ENCODE measurements at places on chromosomes 16 and 17.

DNA sequence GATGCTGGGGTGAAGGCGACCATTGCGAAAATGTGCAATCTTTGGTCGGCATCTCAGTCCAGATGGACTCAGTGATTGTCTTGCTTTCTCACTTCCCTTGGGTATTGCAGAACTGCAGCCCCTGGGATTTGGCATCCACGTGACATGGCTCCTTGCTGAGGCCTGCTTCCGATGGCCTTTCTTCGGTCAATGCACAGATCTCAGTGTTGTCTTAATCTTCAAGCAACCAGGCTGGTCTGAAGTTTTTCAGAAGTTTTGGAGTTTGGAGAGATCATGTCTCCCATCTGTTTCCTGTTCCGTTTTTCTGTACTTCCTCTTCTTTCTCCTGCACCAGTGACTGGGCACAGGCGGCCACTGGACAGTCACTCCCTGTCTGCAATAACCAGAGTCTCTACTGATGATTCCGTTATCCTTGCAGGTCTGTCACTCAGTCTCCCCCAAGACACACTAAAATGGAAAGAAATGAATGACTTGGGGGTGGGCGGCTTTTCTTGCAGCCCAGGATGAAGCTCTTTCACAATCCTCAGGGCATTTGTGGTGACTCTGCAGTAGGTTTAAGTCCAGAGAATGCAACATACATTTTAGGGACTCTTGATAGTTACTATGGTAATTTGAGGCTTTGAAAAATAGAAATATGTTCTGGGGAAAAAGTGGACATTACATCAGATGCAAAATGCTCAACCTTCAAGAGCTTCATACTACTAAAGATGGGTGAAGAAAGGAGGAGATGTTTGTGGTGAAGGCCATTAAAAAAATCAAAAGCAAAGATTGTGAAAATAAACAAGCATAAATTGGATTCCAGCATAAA lies 106.3 kb upstream of the ZFHX3 start:
- no peak for DNase-seq

DNA sequence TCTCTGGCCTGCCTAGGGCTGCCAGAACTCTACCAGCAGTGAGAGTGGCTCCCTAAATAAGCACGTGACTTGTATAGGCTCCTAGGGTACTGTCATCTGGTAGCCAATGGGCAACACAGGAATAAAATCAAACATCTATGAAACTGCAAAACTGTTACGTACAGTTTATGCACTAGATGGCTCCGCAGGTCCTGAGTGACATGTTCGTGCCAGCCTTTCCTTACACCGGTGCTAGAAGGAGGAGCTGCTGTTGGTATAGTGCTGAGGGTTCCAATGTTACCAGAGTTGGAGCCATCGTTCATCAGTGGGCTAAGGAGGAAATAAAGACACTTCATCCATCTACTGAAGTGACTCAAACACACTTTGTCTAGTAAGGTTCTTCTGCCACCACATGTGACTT lies 63.2 kb upstream of the TRAP1 start:
- DNase-seq = no peak

GRCh38 chr17:77222356-77222755 lies 81.6 kb downstream of the SEC14L1 start:
- no peak for DNase-seq

- no peak for DNase-seq
Observed at GRCh38 chr16:83336603-83337002, 471.2 kb upstream of the HSBP1 start.

- no peak for DNase-seq
Observed at GRCh38 chr17:5413682-5414081, 5.8 kb downstream of the NUP88 start.

- no peak for DNase-seq
Observed at GRCh38 chr16:74611721-74612120, 4.8 kb upstream of the GLG1 start.

DNA sequence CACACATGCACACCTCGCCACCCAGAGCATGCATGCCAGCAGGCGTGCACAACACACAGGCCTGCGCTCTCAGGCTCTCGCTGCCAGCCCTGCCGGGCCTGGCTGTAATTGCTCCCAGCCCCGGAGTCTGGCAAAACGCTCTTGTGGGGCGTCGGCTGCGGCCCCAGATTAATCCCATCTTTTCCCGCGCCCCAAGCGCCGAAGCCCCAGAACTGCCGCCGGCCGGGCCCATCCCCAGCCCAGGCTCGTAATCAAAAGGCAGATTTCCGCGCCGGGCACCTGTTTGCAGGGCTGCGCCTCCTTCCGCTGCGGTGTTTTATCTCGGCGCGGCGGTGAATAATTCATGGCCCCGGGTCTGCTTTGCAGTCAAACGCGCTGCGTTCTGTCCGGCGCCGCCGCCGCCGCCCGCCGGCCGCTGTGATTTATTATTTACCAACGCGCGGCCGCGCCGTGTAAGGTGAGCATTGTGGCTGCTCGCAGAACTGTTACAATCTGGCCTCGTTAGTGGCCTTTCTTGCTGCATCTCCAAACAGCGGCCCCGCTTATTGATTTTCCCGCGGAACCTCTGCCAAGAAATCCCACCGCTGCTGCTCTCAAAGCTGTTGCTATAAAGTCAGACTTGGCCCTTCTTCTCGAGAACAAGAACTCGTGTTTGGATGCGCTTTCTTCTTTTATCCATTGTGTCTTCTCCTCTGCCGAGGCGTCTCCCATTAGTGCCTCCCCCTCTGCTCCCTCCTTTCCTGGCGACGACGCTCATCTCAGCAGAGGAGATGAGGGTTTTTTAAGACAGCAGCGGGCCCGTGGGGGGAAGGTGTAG lies 126.1 kb downstream of the IRX5 start:
- peak; percentile 81 for DNase-seq

DNA sequence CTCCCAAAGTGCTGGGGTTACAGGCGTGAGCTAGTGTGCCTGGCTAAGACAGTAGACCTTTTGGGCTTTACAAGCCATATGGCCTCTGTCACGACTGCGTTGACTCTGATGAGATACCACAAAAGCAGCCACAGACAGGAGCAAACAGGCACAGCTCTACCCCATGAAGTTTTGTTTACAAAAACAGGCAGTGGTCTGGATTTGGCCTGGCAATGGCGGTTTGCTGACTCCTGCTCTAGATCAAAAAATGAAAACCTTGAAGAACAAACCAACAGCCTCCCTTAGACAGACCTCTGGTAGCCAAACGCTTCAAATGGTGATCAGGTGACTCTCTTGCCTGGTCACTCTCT lies 20.7 kb downstream of the SLC43A2 start:
- DNase-seq = no peak

- DNase-seq = no peak
Observed at GRCh38 chr17:31449746-31450145, 58.3 kb downstream of the RAB11FIP4 start.

DNA sequence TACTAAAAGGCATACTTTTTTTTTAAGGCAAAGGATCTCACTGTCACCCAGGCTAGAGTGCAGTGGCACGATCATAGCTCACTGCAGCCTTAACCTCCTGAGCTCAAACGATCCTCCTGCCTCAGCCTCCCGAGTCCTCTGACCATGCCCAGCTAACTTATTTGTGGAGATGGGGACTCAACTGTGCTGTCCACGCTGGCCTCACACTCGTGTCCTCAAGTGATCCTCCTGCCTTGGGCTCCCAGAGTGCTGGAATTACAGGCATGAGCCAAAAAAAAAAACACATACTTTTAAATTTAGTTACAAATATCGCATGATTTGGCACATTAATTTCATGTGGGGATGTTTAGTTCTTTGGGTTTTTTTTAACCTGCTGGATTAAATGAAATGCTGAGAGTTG lies 207.7 kb upstream of the CHMP6 start:
- DNase-seq = no peak

GRCh38 chr16:23691483-23692189 lies 12.9 kb downstream of the PLK1 start:
- no peak for DNase-seq

- DNase-seq = no peak
Observed at GRCh38 chr16:85286066-85286831, 174.0 kb upstream of the CIBAR2 start.

DNA sequence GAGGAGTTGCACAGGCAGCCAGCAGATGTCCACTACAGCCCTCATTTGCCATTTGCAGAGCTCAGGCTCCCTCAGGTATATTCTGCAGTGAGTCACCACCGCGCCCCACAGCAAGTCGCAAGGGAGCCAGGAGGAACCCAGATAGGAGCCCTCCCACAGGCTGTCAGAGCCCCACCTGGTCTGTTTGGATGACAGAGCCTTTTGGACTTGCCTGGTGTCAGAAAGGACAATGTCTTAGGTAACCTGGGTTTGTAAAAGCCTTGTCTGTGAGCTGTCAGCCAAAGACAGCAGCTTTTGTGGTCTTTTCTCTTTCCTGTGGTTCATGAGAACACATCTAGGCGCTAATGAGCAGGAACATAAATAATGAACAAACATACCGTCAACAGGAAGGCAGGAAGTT lies 70.9 kb downstream of the GNAO1 start:
- no peak for DNase-seq

DNA sequence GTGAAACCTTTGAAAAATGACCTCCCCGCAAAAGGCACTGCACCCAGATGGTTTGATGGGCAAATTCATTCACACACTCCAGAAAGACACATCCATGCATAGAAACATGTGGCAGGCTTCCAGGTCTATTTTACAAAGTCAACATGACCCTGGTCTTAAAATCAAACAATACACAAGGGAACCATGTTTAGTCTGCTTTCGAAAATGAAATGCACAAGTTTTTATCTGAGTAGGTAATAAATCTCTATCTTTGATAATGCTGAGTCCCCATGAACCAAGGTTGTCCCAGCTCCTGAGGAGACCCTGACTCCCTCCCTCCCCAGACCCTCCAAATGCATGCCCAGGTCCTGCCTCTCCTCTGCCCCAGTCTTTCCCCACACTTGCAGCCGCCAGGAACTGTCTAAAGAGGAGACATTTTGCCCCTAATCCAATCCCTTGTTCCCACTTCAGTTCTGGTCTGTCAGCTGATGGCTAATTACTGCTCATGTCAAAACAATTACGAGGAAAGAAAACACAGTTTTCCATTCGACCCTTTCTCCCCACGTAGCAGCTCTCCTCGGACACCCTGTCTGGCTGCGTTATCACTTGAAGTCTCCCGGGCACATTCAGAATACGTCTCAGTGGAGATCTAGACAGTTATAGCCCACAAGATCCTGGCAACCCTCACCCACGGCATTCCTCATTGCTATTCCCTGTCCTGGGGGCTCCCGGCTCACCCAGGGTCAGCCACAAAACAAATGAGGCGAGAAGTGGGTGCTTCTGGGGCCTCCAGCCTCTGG lies 68.8 kb upstream of the RCVRN start:
- DNase-seq = no peak

- DNase-seq = no peak
Observed at GRCh38 chr16:66891360-66891759, 11.0 kb downstream of the PDP2 start.

GRCh38 chr16:1887711-1888354 lies 15.9 kb upstream of the MEIOB start:
- no peak for DNase-seq

DNA sequence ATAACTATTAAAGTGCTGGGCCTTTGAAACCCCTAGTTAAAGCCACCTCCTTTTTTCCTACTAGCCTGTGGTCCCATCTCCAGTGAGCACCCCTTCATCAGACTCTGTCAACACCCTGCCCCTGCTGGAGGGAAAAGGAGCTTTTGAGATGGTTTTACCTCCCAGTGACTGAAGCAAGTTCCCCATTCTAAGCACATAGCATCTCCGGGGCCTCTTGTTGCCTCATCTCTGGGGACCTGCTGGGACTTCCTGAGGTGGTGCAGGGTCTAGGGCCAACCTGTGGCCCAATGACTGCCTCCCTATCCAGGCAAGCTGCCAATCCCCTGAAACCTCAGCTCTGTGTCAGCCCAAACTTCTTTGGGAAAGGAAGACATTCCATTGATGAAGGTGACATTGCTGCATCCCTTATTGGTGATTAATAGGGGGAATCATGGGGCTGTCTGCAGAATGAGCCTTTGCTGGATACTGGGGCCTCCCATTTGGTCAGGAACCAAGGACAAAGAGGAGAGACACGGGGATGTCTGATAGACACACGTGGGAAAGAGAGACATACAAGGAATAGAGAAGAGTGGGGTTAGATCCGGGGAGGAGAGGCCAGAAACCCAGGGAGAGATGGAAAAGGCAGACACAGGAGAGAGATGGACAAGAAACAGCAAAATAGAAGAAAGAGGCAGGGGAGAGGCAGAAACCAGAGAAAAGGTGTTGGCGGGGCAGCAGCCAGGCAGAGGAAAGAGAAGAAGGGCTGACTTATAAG lies 2.4 kb downstream of the C1QL1 start:
- no peak for DNase-seq
